ENCODE measurements at places on chromosomes 1 and 21.

- DNase-seq: no peak
These were observed 60.9 kb upstream of the RASAL2 start for GRCh38 chr1:178033019-178033418.

DNA sequence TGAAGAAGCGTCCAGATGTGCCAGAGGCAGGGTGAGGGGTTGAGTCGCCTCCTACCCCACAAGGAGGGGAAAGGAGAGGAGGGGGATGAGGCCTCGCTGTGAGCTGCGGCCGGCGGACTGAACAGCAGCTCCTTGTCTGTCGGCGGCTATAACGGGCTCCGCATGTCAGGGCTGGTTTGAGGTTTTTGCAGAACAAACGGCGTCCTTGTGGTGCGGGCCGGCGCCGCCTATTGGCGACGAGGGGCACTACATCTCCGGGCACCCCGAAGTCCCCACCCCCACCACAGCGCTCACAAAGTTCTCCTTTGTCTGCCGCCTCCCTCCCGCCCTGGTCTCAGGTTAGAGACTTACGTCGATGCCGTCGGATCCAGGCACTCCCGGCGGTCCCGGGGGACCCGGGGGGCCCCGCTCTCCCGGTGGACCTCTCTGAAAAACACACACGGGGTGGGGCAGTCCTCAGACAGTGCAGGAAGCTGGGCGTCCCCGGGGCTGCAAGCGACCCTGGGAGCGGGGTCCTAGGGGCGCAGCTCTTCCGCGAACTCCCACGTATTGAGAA is 1.8 kb downstream of the COL9A2 start:
- DNase-seq: peak; percentile 32

DNA sequence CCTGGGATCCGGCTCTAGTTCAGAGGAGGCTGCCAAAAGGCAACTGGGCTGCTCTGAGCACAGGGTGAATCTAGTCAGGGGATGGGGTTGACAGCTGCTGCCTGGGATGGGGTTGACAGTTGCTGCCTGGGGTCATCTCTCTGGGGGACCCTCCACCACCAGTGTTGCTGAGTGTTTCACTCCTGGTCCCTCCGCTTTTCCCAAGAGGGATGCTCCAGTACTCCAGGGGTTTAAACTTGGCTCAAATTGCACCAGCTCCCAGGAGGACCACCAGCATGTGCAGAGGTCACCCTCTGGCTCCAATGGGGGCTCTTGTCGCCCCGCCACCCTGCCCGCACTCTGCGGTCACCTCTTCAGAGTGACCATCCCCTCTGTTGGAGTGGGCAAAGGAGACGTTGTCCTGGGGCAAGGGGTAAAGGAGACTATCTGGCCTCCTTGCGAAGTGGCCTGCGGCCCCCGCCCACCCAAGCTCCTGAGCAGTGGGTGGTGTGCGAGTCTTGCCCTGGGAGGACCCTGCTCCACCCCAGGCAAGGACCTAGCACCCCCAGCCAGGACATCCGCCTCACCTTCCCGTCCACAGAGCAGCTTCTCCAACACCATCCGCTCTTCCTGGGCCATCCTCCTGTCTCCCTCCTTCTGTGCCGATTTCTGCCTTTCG is 52.6 kb downstream of the SIK1 start:
- no peak for DNase-seq

DNA sequence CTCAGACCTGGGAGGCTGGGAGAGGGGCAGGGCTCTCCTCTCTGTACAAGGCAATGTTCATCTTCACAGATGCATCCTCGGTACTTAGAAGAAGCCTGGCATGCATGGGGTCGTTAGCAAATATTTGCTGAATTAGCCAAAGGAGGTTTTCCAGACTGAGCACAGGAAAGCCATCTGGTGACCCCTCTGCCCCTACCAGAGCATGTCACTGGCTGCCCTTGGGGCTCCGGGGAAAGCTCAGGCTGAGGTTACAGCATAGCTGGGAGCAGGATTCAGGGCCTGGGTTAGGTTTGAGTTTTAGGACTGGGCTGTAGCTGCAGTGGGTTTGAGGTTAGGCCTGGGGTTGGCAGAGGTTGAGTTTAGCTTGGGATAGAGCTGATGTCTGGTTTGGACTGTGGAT is 43.4 kb upstream of the ZBTB40 start:
- no peak for DNase-seq

- DNase-seq: peak; percentile 41
These were observed 40.8 kb upstream of the KCTD3 start for GRCh38 chr1:215526147-215526845.

- DNase-seq: no peak
These were observed 1.7 kb downstream of the FGR start for GRCh38 chr1:27633298-27633610.

- DNase-seq: no peak
These were observed 49.0 kb downstream of the SIM2 start for GRCh38 chr21:36747815-36748383.

DNA sequence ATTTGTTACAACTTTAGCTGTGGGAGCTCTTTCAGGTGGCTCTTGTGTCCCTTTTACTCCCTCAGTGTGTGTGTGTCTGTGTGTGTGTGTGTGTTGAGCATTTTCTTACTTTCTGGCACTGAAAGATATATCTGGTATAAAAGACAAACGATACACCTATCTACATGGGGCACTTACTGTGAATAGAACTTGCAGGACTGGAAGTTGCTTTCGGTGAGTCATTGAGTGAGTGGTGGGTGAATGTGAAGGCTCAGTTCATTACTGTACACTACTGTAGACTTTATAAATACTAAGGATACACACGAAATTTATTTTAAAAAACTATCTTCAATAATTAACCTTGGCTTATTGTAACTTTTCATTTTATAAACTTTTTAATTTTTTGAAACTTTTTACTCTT is 38.7 kb downstream of the BTBD8 start:
- peak; percentile 19 for DNase-seq

DNA sequence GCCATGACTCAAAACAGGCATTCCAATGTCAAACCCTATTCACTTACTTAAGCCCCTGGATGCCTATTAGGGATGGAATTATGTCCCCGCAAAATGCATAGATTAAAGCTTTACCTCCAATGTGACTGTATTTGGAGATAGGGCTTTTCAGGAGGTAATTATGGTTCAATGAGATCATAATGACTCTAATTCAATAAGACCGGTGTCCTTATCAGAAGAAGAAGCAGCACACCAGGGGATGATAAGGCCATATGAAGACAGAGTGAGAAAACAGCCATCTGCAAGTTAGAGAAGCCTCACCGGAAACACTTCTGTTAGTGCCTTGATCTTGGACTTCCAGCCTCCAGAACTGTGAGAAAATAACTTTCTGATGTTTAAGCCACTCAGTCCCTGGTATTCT is 1131.8 kb upstream of the TMPRSS15 start:
- DNase-seq: no peak

GRCh38 chr1:71667216-71667615 is 586.4 kb upstream of the ZRANB2 start:
- DNase-seq: peak; percentile 74

DNA sequence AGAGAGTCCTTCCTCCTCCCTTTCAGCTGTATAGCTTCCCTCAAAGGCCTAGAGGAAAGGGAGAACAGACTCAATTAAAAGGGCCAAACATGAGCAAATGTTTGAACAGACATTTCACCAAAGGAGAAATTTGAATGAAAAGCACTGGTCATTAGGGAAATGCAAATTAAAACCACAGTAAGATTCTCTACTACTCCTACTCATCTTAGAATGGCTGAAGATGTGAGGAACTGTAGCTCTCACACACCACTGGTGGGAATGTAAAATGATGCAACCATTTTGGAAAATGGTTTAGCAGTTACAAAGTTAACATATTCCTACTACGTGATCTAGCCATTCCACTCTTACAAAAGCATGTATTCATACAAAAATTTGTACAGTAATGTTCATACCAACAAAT is 253.0 kb upstream of the HOOK1 start:
- no peak for DNase-seq

GRCh38 chr1:206971029-206971655 is 882 bp upstream of the FCAMR start:
- DNase-seq: no peak

DNA sequence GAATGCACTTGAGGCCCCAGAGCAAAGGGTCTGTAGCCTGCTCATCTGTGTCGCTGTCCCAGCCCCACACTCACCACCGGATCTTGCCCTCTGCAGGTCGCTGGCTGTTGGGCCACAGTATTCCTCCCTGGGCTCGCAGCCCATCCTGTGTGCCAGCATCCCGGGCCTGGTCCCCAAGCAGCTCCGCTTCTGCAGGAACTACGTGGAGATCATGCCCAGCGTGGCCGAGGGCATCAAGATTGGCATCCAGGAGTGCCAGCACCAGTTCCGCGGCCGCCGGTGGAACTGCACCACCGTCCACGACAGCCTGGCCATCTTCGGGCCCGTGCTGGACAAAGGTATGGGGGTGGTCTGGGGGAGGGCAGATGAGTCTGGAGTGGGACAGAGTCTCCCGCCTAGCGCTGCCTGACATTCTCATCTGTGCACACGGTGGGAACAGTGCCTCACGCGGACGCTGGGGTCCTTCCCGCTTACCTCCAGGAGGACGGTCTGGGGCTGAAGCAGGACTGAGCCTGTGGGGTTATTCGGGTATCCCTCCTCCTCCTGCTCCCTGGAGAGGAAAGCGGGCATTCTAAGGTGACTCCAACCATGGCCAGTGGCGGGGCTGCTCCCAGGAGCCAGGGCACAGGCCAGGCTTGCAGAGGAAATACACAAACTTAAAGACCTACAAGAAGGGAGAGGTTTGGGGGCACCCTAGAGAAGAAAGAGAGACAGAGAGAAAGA is 15.9 kb downstream of the WNT3A start:
- DNase-seq: no peak

GRCh38 chr21:41823166-41823565 is 56.0 kb downstream of the PRDM15 start:
- DNase-seq: no peak

DNA sequence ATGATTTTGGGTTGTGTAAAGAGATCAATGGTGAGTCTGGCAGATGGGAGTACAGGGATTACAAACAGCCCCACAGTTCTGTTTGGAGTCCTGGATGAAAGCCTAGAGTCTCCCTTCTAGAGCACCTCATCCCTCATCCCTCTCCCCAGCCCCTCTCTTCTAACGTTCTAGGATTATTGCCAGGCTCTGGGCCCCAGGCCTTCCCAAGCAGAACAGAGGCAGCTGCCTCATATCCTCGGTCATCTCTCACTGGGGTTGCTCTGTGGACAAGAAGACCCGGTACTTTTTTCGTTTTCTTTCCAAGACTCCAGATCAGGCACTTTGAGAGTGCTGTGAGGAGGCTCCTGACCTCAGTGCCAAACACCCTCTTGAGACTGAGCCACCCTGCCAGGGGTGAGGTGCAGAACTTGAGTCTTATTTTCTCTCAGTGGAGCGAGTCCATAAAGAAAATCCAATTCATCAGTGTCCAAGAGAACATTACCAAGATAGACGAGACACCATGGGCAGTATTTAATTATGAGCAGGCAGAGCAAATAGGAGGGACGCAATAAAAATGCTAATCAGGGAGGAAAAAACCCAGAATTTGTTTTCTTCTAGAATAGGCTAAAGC is 17.1 kb upstream of the KCND3 start:
- no peak for DNase-seq

DNA sequence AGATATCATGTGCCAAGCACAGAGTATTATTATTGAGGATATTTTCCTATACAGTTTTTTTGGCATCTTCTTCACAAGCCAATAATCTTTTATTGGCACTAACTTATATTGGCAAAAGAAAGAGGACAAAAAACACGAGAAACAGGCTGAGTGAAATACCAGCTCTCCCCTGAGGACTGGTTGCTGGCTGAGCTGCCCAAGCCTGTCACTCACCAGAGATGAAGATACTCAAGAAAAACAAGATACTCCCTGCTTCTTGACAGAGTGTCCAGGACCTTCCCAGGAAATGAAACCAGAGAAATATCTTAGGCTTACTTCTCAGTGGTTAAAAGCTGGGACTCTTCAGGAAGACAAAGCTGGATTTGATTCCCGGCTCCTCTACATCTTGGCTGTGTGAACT is 35.9 kb upstream of the ATP1B1 start:
- DNase-seq: no peak

DNA sequence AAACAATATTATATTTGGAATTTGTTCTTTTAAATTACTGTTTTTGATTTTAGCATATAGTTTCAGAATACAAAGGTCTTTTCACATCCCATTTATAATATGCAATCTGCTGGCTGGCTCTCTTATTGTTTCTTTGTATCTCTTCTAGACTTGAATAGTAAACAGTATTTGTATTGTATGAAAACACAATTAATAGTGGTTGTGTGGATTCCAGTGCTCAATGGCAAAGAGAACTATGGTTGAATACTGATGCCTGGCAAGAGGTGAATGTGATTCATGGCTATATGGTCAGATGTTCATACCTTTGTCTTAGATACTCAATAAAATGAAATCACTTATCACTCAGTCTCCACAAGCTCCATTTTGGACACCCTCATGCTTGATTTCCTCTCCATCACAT is 37.2 kb downstream of the OR6Y1 start:
- DNase-seq: no peak

- DNase-seq: no peak
These were observed 32.3 kb downstream of the FMO1 start for GRCh38 chr1:171280599-171280998.

GRCh38 chr21:25342816-25343215 is 264.5 kb downstream of the MRPL39 start:
- DNase-seq: peak; percentile 19

- no peak for DNase-seq
These were observed 54.0 kb upstream of the ATP5PO start for GRCh38 chr21:33969581-33969980.

DNA sequence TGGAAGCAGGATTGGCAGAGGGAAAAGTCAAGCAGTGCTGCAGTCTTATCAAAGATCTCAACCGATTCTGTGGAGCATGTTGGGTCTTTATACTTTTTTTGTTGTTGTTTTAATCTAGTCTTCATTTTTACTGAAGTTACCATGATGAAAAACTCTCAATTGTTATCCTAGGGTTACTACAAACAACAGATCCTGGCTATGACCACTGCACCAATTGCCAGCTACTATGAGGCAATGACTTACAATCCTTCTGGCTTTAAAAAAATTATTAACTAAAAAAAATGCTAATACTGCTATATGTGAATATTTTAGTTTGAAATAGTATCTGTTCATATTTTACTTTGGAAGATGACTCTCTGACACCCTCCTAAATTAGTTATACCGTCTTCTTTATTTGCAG is 145.9 kb downstream of the CNIH3 start:
- DNase-seq: no peak

DNA sequence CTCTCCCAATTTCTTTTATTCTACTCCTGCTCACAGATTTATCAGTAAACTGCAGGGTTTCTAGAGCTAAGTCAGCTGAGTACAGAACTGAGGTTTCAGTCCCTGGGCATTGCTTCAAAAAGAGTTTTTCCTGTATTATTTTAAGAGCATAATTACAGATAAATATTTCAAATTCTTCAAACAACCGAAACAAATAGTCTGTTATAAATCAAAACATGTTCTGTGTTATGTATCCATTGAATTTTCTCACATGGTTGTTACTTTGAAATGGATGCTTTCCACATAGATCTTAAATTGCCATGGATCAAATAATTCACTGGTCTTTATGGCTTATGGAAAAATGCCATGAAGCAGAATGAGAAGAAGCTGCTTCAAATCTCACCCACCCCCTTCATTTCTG is 64.5 kb downstream of the LRRC8C start:
- no peak for DNase-seq

Measured in LHCN-M2 (cell line).